ENCODE measurements at places on chromosomes 4 and X. TPM values are rescaled to one million over a fixed set of nuclear protein-coding genes. Genes with fewer than 3 reads are reported as not detected.

Gene PABPC1L2A
- not detected for total RNA-seq

Gene PLAC1
- not detected for total RNA-seq

Gene WAS
- total RNA-seq: 76.6 TPM

Gene LUZP4
- total RNA-seq: not detected

Gene SASH3
- total RNA-seq: 130 TPM

Gene EXOC1L
- not detected for total RNA-seq

Gene PCDH11X
- not detected for total RNA-seq

Gene DGAT2L6
- total RNA-seq: not detected

Gene MAGEB17
- total RNA-seq: not detected

Gene DCAF12L2
- total RNA-seq: not detected

Gene HSD17B13
- 0.15 TPM for total RNA-seq

Gene NAP1L5
- 4.9 TPM for total RNA-seq

Gene ZAR1
- total RNA-seq: not detected
